Naive thymus-derived CD4-positive, alpha-beta T cell (primary cell): ENCODE measurements at places on chromosomes 16 and 17. TPM values are rescaled to one million over a fixed set of nuclear protein-coding genes. Genes with fewer than 3 reads are reported as not detected.

The NGFR gene
- total RNA-seq, result 0.07 and 0.15 TPM in 2 replicates

GRCh38 chr17:67347826-67348225 is 18.6 kb downstream of the PSMD12 start:
- H3K27me3 ChIP-seq, result no peaks in the 10 kb centered on the region
- H3K36me3 ChIP-seq, result peaks cover 38% of the 10 kb centered on the region
- H3K27ac ChIP-seq, result no peak overlapping the region
- DNase-seq, result no peak
- H3K4me1 ChIP-seq, result no peaks in the 10 kb centered on the region

GRCh38 chr16:2473446-2473926 is 1.4 kb upstream of the TBC1D24 start:
- peaks cover 21% of the 10 kb centered on the region for H3K27me3 ChIP-seq
- H3K27ac ChIP-seq, result no peak overlapping the region

The NPB gene
- 0.59 TPM for total RNA-seq
